LoVo (cell line): ENCODE measurements at places on chromosomes 13 and 19.

GRCh38 chr13:113539822-113540221 is 44.7 kb upstream of the TFDP1 start:
- no peak for DNase-seq

DNA sequence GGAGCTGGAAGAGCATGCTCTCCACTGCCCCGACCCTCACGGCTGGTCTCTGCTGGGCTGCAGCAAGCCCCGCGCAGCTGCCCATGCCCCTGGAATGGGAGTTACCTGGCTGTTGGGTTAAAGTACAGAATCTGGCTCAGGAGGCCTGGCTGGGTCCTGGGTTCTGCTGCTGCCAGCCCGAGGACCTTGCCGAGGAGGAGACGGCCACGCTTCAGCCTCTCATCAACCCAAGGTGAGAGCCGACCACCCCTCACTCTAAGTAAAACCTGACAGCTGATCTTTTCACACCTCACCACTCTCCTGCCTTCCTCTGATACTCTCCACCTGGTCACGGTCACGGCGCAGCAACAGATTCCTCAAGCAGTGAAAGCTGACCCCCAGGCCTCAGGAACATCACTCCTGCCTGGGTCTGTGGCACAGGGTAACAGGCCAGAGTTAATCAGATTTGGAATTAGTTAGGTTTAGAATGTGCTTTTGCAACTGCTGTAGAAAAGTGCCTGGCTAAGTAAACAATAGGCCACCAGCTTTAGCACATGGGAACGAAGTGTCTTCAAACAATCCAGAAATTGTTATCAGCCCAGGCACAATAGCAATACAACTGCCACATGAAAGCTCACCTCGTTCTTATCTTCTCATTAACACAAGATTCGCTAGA is 20.5 kb downstream of the RAB20 start:
- DNase-seq, result no peak

GRCh38 chr13:113561417-113562084 is 23.0 kb upstream of the TFDP1 start:
- DNase-seq, result no peak

DNA sequence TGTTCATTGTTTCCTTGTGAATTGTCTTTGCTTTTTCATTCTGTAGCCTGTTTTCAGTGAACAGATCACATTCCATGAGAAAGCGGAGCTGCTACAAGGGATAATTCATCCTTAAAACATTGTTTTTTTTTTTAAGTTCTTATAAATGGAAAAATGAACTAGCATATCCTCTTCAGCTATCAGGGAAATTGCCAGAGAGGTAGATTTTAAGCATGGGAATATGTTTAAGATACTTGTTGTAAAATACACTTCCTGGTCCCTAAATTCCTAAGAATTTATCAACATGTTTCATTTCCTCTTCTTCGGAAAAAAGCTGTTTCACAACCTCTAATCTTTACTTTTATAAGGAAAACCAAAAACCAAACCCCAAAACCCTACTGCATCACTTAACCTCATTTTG is 238.0 kb downstream of the POSTN start:
- no peak for DNase-seq

- no peak for DNase-seq
Observed at GRCh38 chr13:24281188-24282008, 28.0 kb upstream of the C1QTNF9 start.

GRCh38 chr19:48674921-48675824 is 2.4 kb upstream of the NTN5 start:
- peak; percentile 77 for DNase-seq

- DNase-seq, result peak; percentile 22
Observed at GRCh38 chr13:51997641-51998330, 13.5 kb downstream of the ATP7B start.

GRCh38 chr19:37991841-37992248 is 84.8 kb downstream of the SIPA1L3 start:
- DNase-seq, result no peak

DNA sequence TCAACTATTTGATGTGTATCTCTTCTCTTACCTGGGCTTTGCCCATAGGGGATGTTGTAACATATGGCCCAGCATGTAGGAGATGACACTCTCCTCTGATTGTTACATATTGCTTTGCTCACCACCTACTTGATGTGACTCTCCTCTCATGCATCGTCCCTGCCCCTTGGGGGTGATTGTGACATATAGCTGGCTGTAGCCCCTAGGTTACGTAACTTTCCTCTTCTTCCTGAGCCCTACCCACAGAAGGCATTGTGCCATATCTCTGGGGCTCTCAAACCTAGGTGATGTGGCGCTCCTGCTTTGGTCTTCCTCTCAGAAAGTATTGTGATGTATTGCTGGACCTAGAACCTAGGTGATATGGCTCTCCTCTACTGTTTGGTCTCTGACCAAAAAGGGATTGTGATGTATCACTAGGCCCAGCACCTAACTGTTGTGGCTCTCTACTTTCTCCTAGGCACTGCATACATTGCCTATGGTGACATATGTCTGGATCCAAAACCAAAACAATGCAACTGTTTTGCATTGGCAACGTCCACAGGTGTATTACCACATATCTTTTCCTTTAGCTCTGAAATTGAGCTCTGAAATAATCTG is 71.9 kb upstream of the ZNF724 start:
- no peak for DNase-seq

DNA sequence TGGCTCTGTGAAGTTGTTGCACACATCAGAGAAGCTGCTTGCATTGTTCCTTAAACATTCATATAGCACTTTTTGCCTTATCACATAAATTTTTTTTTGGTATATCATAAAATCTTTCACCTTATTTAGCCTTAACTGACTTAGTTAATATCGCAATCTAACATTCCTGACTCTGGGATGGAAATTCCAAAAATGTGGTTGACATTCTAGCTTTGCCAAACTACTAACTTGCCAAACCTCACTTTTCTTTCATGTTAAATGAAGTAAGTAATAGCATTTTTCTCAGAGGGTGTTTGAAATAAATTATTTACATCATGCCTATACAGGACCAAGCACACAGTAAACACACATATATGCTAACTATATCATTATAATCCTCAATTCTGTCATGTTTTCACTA is 736.9 kb upstream of the PCDH9 start:
- DNase-seq, result no peak

DNA sequence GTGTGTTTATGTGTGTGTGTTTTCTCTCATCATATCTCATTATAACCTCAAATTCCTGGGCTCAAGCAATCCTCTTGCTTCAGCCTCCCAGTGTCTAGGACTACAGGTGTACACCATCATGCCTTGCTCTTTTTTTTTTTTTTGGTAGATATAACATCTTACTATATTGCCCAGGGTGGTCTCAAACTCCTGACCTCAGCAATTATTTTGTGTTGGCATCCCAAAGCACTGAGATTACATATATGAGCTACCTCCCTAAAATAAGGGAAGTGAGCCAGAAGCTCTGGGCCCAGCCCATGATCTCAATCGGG is 448 bp upstream of the ZNF543 start:
- DNase-seq, result no peak

DNA sequence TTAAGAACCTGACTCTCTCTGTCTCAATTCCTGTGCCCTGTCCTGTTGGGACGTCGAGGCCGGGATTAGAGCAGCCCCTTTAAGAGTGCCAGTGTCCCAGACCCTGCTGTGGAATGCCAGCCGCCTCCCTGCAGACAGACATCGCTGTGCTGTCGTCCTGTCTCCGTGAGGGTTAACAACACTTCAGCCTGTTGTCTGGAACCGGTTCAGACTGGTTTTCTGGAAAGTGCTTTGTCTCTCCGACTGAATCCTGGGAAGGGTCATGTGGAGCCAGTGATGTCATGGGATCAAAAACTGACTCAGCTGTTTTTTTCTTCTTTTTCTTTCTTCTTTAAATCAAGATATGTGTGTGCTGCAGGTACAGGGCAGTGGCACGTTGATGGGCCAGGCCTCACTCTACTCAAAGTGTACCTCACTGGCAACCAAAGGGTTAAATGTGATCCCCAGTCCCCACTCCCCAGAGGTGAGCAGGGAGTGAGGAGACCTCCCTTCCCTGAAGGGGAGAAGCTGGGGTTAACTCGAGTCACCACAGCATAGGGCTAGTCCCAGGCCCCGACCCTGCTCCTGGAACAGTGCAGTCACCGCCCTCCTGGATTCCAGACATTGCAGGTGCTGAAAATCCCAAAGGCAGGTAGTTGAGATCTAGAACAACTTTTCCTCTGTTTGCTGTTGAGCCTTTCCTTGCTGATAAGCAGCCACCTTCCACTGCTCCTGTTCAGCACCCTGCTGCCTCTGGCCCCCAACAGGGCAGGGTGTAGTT is 50.8 kb downstream of the TSSK6 start:
- no peak for DNase-seq

DNA sequence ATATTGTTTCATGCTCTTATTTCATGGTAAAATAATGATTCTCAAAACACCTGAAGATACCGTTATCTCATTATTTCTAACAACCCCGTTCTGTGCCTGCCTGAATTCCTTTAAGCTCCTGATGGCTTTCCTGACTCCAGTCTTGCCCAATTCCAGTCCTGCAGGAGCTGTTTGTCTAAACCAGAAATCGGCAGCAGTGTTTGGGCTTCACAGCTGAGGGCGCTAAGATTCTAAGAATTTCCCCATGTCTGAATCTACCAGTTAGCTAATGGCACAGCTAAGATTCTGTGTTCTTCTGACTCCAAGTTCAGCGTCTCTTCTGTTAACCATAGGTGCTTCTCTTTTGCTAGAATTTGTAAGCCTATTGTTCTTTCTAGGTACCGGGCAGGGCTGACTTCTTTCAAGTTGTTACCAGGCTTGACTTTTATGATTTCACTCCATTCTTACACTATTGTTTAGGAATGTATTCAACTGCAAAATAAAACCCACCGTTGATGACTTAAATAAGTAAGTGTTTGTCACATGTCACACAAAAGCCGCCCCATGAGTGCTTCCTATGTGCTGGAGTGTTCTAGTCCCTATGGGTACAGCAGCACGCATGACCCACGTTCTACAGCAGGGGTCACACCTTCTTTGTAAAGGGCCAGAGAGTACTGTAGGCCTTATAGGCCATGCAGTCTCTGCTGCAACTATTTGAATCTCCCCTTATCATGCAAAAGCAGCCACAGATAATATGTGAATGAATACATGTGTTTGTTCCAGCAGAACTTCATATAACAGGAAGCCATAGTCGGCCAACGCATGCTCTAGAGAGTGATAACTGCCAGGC is 168.3 kb upstream of the RNF113B start:
- DNase-seq, result no peak

DNA sequence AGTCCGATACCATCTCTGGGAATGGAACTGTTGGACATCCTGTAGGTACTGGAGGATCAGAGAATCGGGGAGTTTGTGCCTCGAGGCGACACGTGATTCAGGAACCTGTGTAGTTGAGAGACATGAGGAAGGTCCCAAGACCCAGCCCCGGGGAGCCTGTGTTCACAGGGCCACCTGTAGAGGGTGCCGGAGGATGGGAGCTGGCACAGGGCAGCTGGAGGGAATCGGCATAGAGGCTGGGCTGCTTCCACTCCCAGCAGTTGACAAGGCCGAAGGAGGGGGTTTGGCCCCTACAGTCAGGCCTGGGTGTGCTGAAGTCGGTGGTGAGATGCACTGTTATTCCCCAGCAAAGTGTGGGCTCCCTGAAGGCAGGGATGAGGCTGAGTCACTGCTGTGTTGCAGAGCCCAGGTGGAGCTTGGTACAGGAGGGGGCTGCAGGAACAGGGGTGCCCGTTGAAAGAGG is 2.5 kb upstream of the ISYNA1 start:
- no peak for DNase-seq

DNA sequence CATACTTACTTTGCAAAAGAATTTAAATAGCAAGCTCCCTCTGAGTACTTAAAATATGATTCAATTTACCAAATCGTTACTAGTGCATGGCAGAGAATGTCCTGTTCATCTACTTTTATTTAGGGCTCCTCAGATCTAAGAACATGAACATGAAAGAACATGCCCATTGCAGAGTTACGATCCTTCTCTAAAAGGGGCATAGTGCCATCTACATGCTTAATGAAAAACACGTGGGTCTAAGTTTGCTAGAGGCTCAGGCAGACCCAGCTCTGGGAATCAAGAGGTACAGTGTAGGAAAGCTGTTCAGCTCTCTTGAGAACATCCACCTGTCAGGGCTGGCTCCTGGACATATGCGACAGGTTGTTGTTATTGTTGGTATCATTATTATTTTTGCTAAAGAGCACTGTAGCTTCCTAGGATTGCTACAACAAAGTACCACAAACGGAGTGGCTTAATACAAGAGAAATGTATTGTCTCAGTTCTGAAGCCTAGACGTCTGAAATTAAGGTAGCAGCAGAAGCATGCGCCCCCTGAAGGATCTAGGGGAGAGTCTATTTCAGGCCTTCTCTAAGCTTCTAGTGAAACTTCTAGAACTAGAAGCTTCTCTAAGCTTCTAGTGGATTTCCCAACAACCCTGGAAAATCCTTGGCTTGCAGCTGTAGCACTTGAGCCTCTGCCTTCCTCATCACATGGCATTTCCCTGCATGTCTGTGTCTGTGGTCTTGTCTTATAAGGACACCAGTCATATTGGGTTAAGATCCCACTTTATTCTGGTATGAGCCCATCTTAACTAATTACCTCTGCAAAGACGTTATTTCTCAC is 133.9 kb downstream of the DCT start:
- no peak for DNase-seq

DNA sequence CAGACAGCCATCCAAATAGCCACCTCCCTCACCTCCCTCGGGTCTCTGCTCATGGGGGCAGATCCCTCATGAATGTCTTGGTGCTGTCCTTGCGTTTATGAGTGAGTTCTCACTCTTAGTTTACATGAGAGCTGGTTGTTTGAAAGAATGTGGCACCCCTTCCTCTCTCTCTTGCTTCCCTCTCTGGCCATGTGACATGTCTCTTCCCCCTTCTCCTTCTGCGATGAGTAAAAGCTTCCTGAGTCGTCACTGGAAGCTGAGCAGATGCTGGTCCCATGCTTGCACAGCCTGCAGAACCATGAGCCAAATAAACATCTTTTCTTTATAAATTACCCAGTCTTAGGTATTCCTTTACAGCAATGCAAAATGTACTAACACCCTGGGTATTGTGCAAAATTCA is 208.7 kb downstream of the LACC1 start:
- no peak for DNase-seq

DNA sequence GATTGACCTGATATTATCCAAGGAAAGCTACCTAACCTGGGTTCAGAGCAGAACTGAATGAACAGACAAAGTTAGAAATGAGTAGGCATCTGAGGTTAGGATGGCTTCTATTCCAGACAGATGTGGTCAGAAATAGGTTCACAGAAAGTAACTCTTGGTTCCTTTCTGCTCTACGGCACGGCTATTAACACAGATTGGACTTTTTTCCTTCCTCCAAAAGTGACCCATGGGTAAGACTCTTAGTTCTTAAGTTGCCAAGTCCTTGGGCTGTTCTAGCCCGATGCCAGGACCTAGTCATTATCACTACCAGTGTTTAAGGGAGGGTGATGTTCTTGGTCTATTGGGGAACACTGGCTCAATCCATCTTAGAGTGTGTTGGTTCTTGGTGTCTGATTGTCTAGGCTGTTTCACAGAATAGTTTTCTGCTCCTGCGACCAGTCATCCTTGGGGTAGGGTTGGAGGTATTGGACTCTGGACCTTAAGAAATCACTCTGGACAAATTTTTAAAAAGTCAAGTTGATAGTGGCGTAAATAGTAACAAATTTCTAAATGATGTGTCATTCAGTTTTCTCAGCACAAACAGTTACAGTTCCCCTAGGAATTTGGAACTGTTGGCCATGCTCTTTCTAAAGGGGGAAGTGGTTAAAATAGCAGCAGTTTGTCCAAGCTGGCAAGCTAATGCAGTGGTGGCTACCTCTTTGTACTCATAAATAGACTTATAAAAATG is 60.1 kb upstream of the MYCBP2 start:
- DNase-seq, result no peak

- no peak for DNase-seq
Observed at GRCh38 chr13:99572921-99573320, 71.6 kb downstream of the TM9SF2 start.
